ENCODE measurements at places on chromosomes 1 and 21.

GRCh38 chr1:214476229-214476985 is 75.0 kb downstream of the PTPN14 start:
- H3K36me3 ChIP-seq: no peaks in the 10 kb centered on the region
- no peaks in the 10 kb centered on the region for H3K4me1 ChIP-seq
- no peak for DNase-seq
- H3K27me3 ChIP-seq: peaks cover 2% of the 10 kb centered on the region
- no peak overlapping the region for H3K4me3 ChIP-seq

DNA sequence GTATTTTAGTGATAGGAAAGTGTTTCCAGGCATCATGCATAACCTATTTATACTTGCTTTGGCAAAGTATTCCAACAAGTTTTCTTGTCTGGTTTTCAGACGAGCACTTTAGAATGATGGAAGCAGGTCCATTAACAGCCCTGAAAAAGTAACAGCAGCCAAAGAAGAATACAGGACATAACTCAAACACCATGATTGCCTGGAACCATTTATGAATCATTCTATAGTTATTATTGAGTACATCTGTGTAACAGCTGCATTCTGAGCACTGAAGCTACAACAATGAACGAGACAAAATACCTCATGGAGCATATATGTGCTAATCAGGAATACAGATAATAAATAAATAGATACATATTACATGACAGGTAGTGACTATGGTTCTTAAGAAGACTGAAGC is 12.6 kb downstream of the IL10RB start:
- H3K4me1 ChIP-seq: peaks cover 5% of the 10 kb centered on the region
- DNase-seq: no peak
- no peak overlapping the region for H3K27ac ChIP-seq
- H3K36me3 ChIP-seq: peaks cover 37% of the 10 kb centered on the region
- H3K4me3 ChIP-seq: no peak overlapping the region
- H3K27me3 ChIP-seq: no peaks in the 10 kb centered on the region

DNA sequence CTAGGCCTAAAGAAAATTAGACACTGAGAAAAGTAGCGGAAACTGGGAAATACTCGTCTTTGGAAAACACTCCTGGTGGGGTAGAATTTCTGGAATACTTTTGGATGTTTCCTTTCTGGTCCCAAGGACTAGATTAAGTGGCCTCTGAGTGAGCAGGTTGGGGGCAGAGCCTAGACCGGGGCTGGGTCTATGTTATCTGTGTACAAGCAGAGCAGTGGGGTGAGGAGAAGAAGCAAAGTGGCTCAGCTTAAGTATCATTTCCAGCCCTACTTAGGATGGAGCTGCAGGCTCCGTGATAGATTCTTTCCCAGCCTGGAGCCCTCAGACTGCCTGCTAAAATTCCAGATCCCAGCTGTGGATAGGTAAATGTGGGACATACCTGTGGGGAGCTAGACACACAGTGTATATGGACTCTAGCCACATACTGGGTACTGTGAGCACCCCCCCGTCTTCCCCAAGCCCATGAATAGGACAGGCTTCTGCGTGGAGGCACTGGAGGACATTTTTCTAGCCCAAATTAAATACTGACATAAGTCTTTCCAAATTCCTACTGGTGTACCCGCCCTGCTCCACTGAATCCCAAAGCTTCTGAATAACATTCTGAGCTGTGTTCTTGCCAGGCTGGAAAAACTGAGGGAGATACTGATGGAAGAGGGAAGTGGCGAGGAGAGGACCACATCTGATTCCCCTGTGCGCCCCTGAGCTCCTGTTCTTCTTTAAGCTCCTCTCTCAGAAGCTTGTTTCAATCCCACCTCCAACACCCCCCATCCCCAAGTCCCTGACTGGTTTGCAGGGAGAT is 6.8 kb downstream of the FMOD start:
- peaks cover 9% of the 10 kb centered on the region for H3K27me3 ChIP-seq
- DNase-seq: no peak
- no peak overlapping the region for H3K4me3 ChIP-seq

- H3K4me3 ChIP-seq: no peak overlapping the region
- H3K27me3 ChIP-seq: peaks cover 20% of the 10 kb centered on the region
- no peaks in the 10 kb centered on the region for H3K36me3 ChIP-seq
- no peak for DNase-seq
Measured at GRCh38 chr1:109255097-109255651, 5.8 kb downstream of the CELSR2 start.
